ENCODE measurements at places on chromosomes 2 and 18.

DNA sequence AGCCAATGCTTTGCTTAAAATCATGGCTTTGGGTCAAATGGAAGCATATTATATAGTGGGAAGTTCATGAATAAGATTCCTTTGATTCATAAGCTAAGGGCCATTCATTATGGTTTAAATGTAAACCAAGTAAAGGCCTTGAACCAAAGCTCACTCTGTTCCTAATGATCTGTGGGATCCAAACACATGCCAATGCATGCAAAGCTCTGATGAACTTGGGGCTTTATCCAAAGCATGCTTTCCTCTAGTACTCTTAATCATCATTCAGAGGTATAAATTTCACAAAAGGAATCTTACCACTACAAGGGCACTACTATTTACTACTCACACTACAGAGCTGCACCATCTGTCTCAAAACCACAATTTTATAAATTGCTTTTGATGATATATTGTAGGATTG lies 102.8 kb upstream of the RBMS1 start:
- no peak for DNase-seq

GRCh38 chr2:174009488-174010223 lies 44.5 kb upstream of the SP3 start:
- no peak for DNase-seq

DNA sequence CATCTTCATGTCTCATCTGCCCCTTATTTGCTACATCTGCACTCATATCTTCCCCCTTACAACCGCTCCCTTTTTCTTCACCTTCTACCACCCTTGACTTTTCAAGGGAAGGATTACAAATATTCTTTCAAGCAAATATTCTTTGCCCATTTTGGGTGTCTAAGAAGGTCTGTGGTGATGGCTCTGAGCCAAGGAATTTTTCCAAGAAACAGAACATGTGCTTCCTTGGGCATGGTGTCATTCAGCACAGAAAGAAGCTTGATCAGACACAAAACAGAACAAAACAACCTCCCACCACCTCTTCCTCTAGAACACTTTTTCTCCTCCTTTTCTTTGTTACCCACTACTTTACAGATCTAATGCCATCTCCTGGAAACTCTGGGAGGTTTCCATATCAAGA lies 313.7 kb downstream of the SATB2 start:
- DNase-seq, result no peak

DNA sequence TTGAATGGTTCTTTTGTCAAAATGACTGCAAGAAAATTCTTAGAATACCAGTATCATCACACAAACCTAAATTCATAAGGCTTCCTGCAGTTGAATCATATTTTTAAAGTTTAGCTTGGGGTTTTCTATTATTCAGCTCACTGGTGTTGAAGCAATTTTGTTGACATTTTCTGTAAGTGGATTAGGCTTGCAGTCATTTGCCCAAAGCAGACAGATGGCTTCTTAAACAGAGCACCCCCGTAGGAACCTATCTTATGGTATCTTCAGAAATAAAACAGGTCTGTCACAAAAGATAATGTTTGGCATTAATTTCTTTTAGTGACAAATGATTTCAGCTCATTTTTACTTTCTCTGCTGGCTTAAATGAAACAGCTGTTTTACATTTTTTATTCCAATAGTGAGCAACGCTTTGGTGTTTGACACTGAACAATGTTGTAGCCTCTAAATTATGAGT lies 331.1 kb downstream of the PLCL1 start:
- peak; percentile 4 for DNase-seq

- no peak for DNase-seq
These were observed 21.6 kb upstream of the TTC39C start for GRCh38 chr18:23992941-23993280.

GRCh38 chr2:237464757-237465391 lies 22.2 kb upstream of the MLPH start:
- no peak for DNase-seq

GRCh38 chr18:33749834-33750233 lies 171.8 kb downstream of the ASXL3 start:
- DNase-seq, result no peak

- no peak for DNase-seq
These were observed 7.4 kb upstream of the MBP start for GRCh38 chr18:77140030-77140429.

DNA sequence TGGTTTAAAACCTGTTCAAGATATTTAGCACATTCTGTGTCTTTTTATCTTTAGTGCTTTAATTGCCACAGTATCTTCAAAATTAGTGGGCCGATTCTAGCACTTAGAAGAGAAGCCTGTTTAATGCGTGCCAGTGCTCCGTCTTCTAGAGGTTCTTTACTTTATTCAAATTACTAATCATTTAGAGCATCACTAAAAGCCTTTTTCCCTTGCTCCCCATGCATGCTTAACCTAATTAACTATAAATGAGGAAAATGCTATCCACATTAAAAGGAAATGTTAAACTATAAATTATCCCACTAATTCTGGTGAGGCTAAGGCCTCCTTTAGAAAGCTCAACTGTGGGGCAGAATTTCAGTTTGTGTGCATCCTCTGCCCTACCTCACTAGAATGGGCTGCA lies 31.5 kb upstream of the INSIG2 start:
- no peak for DNase-seq

GRCh38 chr2:191637182-191638078 lies 40.5 kb upstream of the NABP1 start:
- DNase-seq, result no peak

- no peak for DNase-seq
These were observed 122.3 kb downstream of the PLCL1 start for GRCh38 chr2:197926673-197927072.

DNA sequence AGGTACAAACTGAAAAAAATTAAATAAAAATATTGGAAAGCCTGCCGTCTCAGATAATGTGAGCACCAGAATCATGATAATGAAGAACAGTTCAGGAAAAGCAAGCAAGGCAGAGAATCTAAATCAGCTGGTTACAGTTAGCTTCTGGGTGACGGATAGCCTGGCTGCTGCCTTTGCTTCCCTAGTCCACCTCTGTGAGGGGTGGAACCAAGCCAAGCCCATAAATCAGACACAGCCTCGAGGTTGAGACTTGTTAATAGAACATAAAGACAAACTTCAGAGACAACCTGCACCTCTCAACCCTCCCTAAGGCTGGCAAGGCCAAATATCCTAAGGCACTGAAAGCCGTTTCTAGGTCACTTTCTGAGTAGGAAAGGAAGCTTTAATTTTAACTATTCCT lies 334.7 kb upstream of the SLC39A10 start:
- DNase-seq, result peak; percentile 12

DNA sequence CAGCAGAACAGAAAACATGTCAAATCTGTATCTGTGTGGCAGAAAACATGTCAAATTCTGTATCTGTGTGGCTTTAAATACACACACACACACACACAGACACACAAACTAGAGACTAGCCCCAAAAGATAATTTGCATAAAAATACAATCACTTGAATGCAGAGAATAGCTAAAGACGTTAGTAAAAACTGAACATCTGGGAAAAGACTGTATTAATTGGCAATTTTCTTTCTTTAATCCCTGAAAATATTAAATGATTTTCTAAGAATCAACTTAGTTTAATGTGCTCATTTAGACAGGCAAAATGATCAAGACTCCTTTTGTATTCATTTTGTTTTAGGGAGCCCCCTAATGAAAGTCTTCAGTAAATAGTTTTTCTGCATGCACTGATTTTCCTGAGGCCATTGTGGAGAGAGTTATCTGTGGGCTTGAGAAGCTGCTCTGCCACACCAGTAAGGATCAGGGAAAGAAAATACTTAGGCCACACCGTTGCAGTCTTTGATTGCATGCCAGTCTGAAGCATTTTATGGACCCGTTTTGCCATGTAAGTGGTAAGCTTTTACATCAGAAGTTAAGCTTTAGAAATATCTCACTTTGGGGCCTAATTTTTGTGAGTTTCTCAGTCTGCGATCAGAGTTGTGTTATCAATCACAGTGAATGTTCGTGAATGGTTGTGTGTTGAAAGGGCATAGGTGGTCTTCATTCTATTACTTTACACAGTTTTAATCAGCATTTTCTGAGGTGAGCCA lies 2.2 kb downstream of the SPATS2L start:
- no peak for DNase-seq

DNA sequence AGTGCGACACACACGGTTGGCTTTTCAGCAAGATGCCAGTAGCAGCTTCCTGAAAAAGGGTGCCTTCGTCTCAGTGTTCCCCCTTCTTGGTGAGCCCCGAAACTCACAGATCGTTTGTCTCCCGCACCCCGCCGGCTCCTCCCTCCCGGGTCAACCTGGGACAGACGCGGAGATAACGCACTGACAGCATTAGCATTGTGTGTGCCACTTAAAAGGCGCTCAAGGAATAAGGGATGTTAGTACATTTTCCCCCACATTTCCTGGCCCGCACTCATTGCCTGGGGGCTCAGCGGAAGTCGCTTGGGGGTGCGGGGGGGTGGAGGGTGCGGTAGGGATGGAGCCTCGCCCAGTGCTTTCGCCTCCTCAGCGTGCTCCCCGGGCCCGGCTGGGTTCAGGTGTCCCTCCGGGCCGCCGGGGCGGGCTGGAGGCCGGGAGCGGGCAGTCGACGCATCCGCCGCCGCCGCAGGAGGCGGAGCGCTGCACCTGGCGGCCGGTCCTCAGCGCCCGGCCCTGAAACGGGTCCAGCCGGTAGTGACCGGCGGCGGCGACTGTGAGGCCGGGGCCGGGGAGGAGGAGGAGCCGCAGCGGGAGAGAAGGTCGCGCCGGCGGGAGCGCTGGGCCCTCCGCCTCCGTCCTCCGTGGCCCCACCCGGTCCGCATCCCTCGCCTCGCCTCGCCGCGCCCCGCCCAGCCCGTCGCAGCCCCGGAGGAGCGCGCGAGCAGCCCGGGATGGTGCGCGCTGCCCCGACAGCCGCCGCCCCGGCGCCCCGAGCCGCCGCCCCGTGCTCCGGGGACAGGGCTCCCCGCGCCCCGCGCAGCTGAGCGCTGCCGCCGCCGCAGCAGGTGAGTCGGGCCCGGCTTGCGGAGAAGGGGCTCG lies at the start of gene MFSD6:
Gene MFSD6, plus strand, starts transcription at position 694 of the 876 bp plus-strand sequence. CDS start 27,675 bp downstream, outside the sequence.
- no peak for DNase-seq

All from right renal pelvis (tissue), 4 donors.